ENCODE measurements at places on chromosomes 12 and 14.
A peak's percentile ranks its signal among the peaks of the same experiment; 100 is the strongest.

DNA sequence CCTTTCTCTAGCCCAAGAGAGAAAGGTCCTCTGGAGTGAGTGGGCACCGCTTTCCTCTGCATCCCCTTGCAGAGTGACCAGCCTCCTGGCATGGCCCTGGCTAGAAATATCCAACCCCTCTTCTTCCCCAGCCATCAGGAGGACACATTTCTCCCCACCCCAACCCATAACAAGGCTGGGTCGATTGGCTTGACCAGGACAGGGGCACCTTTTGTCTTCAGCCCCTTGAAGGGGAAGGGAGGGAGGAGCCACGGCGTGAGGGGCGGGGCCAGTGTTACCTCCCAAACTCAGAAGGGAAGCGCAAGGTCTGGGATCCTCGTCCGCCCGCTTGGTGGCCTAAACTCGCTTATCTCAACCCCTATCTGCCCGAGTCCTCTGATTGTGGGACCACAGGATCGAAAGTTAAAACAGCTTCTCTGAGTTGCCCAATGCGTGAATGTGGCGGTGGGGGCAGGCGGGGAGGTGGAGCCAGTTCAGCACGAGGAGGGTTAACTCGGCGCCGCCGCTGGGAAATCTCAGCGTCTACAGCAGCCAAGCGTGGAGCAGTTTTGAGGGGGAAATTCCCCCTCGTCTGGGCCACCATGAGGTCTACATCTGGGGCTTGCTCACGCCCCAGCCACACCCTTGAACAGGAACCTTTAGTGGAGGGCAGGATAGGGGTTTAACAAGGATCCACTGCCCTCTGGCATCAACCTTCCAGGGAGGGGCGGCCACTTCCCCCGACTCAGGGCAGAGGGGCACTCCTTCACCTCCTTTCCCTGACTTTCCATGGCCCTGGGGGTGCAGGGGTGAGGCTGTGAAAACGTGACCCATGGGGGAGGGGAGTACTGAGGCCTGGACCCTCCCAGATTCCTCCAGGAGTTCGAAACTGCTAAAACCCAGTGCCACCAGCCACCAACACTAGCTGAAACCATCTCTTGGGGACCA, 795 bp downstream of the STAT6 start:
- peak; percentile 44 for DNase-seq

DNA sequence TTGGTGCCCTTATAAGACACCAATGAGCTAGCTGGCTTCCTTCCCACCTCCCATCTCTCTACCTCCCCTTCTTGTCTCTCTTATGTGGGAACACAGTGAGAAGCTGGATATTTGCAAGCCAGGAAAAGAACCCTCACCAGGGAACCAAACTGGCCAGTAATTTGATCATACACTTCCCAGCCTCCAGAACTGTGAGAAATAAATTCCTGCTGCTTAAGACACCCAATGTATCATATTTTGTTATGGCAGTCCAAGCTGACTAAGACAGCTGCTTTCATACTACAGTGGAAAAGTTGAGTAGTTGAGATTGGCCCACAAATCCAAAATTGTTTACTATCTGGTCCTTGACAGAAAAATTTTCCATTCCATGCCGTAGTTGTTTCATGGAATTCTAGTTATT, 269.0 kb downstream of the KCNH5 start:
- DNase-seq: no peak

DNA sequence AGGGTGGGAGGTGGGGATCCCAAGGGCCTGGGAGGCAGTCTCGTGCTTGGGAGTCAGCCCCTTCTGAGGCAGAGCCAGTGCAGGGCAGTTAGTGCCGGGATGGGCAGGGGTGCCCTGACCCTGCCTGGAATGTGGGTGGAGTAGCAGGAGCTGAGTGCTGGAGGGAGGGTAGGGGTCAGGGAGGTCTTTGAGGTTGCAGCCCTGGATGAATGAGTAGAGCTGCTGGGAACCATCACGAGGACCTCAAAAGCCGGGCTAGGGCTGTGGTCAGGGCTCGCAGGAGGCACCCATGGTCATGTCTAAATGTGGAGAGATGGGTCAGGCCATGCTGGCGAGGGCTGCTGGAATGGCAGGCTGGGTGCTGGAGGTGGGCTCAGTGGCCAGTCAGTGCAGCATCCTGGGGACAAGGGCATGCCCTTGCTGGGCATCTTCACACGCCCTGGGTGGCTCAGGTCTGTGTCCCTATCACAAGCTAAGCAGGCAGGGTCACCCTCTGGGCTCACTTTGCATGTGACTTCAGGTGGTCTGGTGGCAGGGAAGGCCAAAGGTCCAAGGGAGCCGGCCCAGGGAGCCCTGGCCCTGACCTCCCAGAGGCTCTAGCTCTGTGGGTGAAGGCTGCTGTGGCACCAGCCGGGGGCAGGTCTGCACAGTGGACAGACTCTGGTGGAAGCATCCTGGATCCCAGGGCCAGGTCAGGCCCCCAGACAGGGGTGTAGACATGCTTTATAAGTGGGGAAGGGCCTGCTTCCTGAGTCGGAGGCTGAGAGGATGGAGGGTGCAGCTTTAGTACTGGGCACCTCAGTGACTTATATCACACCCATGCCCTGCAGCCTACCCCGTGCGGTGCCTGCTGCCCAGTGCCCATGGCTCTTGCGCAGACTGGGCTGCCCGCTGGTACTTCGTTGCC, 24.5 kb downstream of the PAPLN start:
- no peak for DNase-seq

DNA sequence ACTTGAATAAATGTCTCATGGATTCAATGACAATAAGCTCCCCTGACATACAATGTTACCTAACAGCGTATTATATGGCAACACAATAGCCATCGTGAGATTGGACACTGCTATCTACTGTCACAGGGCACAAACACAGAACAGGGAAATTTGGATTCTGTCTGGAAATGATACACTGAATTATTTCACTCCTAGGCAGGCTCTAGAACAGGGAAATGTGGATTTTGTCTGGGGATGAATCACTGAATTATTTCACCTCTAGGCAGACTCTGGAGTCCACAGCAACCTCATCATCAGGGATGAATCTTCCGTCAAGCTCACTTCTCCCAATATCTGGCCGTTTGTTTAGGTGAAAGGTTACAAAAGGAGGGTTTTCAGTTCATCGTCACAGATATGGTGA, 288.8 kb downstream of the TMEM132D start:
- no peak for DNase-seq

- no peak for DNase-seq
Measured at GRCh38 chr12:105334582-105334981, 4.1 kb downstream of the C12orf75 start.

- DNase-seq: no peak
Measured at GRCh38 chr12:2733493-2734355, 61.0 kb upstream of the FKBP4 start.

GRCh38 chr12:29625359-29625953, 128.0 kb upstream of the OVCH1 start:
- DNase-seq: no peak

GRCh38 chr12:52280319-52280795, 5.9 kb downstream of the KRT86 start:
- no peak for DNase-seq

- DNase-seq: no peak
Measured at GRCh38 chr14:97276573-97276972, 479.4 kb downstream of the VRK1 start.

GRCh38 chr14:38442208-38442607, 186.3 kb upstream of the CLEC14A start:
- no peak for DNase-seq

DNA sequence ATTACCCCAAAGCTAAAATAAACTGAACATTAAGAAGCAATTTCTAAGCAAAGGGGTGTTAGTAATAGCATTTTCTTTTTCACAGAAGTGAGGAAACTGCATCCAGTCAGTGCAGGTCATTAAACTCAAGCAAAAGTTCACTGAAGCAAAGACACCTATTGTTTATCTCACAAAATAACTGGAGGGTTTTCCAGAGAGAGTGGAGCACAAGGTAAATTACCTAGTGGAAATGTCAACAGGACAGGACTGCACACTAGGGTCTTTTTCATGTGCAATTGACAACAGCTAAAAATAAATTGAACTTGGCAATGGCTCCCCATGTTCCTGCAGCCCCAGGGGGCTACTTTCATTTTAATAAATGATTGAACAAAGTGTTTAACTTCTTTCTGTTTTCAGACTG, 742.0 kb downstream of the GALC start:
- DNase-seq: no peak

GRCh38 chr14:49427117-49427516, 159.1 kb downstream of the RPS29 start:
- no peak for DNase-seq

GRCh38 chr12:40106202-40106533, 287 bp upstream of the SLC2A13 start:
- DNase-seq: no peak

DNA sequence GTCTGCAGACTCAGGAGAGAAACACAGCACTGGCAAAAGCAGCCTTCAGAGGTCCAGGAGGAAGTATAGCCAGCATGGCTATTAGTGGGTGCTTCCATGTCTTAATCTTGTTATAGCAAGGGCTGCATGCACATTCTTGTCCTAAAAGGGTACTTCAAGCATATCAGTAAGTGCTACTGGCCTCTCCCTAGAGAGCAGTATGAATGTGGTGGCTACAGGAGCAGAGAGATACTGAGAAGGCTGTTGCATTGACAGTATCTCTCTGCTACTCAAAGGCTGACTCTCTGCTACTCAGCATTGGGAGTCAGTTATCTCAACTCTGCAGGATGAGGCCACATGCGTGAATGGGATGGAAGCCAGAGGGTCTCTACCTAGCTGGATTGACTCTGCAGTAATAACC, 2.0 kb downstream of the GARIN6 start:
- no peak for DNase-seq

DNA sequence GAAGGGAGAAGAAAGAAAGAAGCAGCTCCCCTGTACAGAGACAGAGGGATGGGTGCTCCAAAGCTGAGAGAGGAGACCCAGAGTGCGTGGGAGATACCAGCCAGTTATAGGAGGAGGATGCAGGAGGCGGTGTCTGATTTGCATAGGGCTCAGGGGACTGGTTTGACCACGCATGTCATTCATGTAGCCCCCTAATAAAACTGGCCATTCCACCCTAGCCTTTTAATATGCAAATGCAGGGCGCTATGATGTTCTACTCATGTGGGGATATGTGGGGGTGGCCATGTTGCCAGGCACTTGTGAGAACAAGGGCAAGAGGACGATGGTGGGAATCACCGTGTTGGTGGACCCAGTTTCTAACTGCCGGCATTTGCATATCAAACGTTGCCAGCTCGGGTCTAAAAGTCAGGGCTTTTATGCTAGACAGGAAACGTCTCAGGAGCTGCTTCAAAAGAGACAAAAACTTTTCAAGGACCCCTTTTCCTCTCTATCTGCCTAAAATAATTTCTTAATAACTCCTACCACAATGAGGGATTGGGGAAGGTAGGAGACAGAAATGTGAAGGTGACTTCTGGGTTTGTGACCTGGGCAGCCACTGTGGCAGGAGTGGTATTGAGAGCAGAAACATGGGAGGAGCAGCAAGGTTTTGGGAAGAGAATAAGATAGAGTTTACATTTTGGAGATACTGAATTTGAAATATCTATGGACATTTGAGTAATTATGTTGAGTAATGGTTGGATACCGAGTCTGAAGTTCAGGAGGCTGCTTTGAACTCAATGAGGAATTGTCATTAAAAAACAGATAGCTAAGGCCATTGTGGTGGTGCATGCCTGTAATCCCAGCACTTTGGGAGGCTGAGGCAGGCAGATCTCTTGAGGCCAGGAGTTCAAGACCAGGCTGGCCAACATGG, 2.2 kb upstream of the ATXN3 start:
- DNase-seq: no peak

DNA sequence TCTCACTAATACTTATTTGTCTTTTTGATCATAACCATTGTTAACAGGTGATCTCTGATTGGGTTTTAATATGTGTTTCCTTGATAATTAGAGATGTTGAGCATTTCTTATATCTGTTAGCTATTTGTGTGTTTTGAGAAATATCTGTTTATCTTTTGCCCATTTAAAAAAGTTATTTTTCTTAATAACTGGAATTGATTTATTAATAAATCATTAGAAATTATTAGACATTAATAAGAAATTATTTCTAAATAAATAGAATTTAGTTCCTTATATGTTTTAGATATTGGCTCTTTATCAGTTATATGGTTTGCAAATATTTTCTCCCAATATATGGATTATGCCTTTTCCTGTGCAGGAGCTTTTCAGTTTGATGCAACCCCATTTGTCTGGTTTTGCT, 18.7 kb downstream of the TMX1 start:
- no peak for DNase-seq

DNA sequence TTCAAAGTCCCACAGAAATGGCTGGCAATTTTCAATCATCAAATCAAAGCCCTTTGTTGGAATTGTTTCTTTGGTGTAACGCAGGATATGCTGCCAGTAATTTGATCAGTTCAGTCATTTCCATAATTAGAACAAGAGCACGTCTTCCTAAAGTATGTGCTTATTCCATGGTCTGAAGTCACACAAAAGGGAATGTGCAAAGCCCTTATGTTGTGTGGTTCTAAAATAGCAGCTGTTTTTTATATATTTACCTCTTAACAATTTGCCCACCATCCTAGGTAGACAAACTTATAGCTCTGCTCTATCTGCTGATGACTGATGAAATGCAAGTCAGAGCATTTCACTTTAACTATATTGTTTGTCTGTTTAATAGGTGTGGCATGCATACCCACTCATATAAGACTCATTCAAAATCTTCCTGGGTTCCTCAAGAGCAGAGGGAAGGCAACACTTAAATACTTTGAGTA, 176.1 kb upstream of the SLC38A2 start:
- DNase-seq: no peak

GRCh38 chr12:100216337-100216736, 15.7 kb downstream of the ACTR6 start:
- no peak for DNase-seq

DNA sequence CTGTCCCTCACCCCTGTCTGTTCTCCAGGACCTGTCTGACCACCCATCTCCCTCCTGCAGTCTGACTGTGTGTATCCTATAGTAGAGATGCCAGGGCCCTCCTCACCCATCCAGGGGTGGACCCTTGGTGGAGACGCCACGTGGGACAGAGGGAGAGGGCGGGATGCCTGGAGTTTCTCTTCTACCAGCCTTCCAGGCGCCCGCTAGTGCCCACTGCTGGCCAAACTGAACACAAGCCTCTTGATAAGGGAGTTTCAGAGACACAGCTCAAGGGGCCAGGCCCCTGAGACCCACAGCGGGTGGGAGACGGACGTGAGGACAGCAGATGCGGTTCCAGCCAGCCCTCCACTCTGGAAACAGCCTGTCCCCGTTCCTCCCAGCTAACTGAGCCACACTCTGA, 147.3 kb downstream of the RBM19 start:
- DNase-seq: no peak

DNA sequence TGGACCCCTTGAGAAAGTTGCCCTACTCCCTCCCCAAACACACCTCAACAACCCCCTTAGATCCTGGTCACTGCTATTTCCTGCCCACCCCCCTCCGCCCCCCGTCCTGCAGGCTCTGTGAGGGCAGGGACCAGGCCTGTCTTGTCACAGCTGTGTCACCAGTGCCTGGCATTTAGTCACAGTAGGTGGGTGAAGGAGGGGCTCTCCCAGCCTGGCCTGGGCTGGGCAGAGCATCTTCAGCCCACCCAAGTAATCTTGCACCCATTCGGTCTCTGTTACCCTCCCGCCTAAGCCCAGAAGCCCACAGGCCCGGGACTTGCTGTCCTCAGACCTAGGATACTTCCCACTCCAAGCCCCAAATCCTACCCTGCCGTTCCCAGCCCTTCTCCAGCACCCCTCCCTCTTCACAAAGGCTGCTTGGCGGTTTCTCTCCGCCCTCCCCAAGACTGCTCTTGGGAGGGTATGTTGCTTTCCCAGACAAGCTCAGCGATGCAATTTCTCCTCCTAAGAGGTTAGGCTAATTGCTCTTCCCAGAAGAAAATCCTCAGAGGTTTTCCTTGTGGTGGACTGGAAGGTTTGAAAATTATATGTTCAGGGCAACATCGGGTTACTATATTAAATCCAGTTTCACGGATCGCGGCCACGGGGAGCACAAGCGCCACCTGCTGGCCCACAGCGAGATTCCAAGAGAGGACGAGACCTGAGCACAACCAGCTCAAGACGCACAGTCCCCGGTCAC, 50.8 kb upstream of the ZFP36L1 start:
- peak; percentile 47 for DNase-seq
